Activated T-helper 17 cell treated with anti-CD3 and anti-CD28 coated beads, Interleukin-2, amount 50 U/mL, for 72 hours (primary cell): ENCODE measurements at places on chromosomes 7 and 10.
A peak's percentile ranks its signal among the peaks of the same experiment; 100 is the strongest.

DNA sequence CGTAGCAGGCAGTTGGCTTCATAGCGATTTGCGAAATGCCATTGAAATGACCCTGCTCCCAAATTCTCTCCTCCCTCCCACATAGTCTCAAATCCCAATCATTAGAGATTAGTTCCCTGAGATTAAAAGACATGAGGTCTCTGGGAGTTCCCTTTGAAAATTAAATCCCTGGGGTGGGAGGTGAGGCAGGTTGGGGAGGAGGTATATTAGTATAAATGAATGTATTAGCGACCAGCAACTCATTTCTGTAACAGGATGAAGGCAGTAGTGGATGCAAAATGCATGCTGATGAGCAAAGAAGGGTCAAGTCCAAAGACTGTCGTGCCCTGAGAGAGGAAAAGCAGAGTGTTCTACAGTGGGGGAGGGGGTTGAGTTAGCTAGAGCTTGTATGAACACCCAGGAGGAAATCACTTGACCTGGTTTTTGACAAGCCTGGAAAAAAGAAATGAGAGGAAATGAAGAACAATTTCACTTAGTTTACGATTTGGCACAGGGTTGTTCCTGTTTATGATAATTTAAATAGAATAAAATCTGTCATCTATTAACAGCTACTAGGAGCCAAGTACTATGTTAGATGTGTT, 79.6 kb upstream of the MTPN start:
- no peak overlapping the region for H3K4me3 ChIP-seq
- no peaks in the 10 kb centered on the region for H3K27me3 ChIP-seq
- H3K27ac ChIP-seq = peak overlapping the region; percentile 40
- peaks cover 18% of the 10 kb centered on the region for H3K4me1 ChIP-seq
- H3K36me3 ChIP-seq = peaks cover 4% of the 10 kb centered on the region

DNA sequence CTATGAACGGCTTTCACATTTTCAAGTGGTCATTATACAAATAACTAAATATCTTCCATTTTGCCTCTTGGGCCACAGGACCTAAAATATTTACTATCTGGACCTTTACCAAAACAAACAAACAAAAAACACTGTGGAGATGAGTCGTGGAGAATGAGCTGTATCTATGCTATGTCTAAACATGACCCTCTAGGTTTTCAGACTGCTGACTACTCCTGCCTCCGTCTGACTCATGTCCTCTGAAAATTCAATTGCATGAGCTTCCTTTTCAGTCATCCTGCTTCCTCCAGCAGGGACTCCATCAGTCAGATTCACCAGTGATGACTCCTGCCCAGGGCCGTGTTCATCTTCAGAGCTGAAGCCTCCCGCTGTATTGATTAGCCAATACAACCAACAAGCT, 96.8 kb downstream of the COL28A1 start:
- no peak overlapping the region for H3K27ac ChIP-seq
- H3K36me3 ChIP-seq = no peaks in the 10 kb centered on the region
- ATAC-seq = peak; percentile 85
- no peaks in the 10 kb centered on the region for H3K4me1 ChIP-seq
- H3K27me3 ChIP-seq = no peaks in the 10 kb centered on the region
- H3K4me3 ChIP-seq = no peak overlapping the region

- no peaks in the 10 kb centered on the region for H3K27me3 ChIP-seq
- peaks cover 4% of the 10 kb centered on the region for H3K36me3 ChIP-seq
- no peak for ATAC-seq
- peaks cover 29% of the 10 kb centered on the region for H3K4me1 ChIP-seq
- no peak overlapping the region for H3K4me3 ChIP-seq
Measured at GRCh38 chr10:7263616-7264015, 147.2 kb downstream of the SFMBT2 start.

- H3K4me1 ChIP-seq = no peaks in the 10 kb centered on the region
- H3K27me3 ChIP-seq = peaks cover 16% of the 10 kb centered on the region
- H3K27ac ChIP-seq = no peak overlapping the region
- H3K4me3 ChIP-seq = no peak overlapping the region
- H3K36me3 ChIP-seq = no peaks in the 10 kb centered on the region
Measured at GRCh38 chr7:157962458-157963306, 624.9 kb downstream of the PTPRN2 start.

DNA sequence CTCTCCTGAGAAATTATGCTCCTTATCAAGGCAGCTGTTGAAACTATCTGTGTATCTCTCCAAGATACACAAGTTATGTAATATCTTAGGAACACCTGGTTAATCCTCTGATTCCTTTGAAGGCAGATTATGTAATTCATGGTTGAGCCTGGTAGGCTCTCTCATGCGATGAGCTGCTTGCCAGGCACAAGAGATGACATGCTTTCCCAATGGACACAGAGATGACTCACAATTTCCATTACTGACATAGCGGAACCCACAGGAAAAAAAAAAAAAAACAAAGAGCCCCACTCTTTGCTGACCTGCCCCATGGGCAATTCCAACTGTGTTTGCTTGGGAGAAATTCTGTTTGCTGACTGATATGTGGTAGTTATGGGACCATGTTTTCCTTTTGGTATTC, 736.4 kb upstream of the PHF14 start:
- H3K36me3 ChIP-seq = no peaks in the 10 kb centered on the region
- ATAC-seq = no peak
- H3K27ac ChIP-seq = no peak overlapping the region
- no peaks in the 10 kb centered on the region for H3K27me3 ChIP-seq
- no peaks in the 10 kb centered on the region for H3K4me1 ChIP-seq

- no peak overlapping the region for H3K4me3 ChIP-seq
- H3K4me1 ChIP-seq = no peaks in the 10 kb centered on the region
- H3K27ac ChIP-seq = no peak overlapping the region
- no peaks in the 10 kb centered on the region for H3K36me3 ChIP-seq
- no peak for ATAC-seq
Measured at GRCh38 chr10:60757420-60757895, 20.8 kb upstream of the CDK1 start.

GRCh38 chr7:65924193-65924592, 51.3 kb downstream of the VKORC1L1 start:
- H3K4me3 ChIP-seq = no peak overlapping the region
- no peaks in the 10 kb centered on the region for H3K36me3 ChIP-seq
- no peak for ATAC-seq
- peaks cover 7% of the 10 kb centered on the region for H3K4me1 ChIP-seq

DNA sequence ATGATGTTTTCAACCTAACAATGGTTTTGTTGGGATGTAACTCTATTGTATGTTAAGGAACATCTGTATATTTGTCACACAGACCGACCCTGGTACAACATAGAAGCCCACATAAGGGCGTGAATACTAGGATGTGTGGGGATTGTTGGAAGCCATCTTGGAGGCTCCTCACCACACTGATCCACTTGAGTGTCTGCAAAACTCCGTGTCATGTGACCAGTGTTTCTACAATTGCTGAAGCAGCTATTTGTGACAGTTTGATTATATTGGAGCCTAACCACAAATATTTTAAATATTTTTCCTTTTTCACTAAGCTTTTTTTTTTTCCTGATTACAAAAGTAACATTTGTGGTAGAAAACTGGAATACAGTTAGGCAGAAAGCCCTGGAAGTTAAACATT, 27.9 kb downstream of the RALA start:
- no peak overlapping the region for H3K4me3 ChIP-seq
- H3K4me1 ChIP-seq = peaks cover 12% of the 10 kb centered on the region
- H3K27me3 ChIP-seq = no peaks in the 10 kb centered on the region
- no peak for ATAC-seq
- peaks cover 5% of the 10 kb centered on the region for H3K36me3 ChIP-seq
- H3K27ac ChIP-seq = no peak overlapping the region

GRCh38 chr10:63833411-63834060, 312.3 kb downstream of the REEP3 start:
- H3K4me3 ChIP-seq = no peak overlapping the region
- no peaks in the 10 kb centered on the region for H3K4me1 ChIP-seq
- H3K27ac ChIP-seq = no peak overlapping the region
- H3K36me3 ChIP-seq = no peaks in the 10 kb centered on the region
- ATAC-seq = no peak

GRCh38 chr10:6162589-6163356, 40.0 kb upstream of the PFKFB3 start:
- peaks cover 70% of the 10 kb centered on the region for H3K36me3 ChIP-seq
- peak overlapping the region; percentile 85 for H3K27ac ChIP-seq
- peaks cover 35% of the 10 kb centered on the region for H3K4me1 ChIP-seq

DNA sequence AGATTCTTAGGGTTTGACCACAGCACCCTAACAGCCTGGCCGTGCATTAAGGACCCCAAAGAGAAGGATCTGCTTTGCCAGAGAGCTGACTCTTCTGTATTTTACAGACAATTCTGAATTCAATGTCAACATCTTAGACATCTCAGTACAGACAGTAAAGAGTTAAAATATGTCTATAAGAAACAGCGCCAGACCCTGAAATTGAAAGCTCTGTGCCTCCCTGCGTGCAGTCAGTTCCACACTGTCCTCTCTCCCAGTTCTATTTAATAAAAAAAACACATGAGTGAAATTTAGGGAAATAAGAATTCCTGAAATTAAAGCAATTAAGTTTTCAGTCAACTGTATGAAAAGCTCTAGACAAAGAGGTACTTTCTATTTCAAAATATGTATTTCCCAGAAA, 45.1 kb downstream of the MET start:
- no peaks in the 10 kb centered on the region for H3K4me1 ChIP-seq
- no peak for ATAC-seq
- no peaks in the 10 kb centered on the region for H3K36me3 ChIP-seq
- H3K27me3 ChIP-seq = peaks cover 18% of the 10 kb centered on the region

GRCh38 chr7:69908454-69908853, 310.2 kb downstream of the AUTS2 start:
- ATAC-seq = no peak
- no peak overlapping the region for H3K27ac ChIP-seq
- H3K27me3 ChIP-seq = no peaks in the 10 kb centered on the region
- no peaks in the 10 kb centered on the region for H3K4me1 ChIP-seq
- H3K36me3 ChIP-seq = no peaks in the 10 kb centered on the region

DNA sequence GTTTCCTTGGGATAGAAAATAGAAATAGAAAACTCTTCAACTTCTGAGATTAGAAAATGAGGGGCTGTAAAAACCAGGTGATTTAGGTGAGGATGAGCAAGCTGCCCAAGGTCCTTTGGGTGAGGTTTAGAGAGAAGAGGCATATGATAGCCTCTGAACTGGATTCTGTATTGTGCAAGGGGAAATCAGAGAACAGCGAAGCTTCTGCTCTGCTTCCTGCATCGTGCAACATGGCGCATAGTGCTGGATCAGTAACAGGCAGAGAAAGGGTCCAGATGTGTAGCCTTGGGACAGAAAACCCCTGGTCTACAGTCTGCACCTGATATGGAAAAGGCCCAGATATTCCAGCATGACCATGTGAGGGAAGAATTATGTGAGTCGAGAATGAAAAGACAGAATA, 121.7 kb downstream of the MBL2 start:
- ATAC-seq = no peak
- no peaks in the 10 kb centered on the region for H3K36me3 ChIP-seq
- H3K27me3 ChIP-seq = no peaks in the 10 kb centered on the region
- no peaks in the 10 kb centered on the region for H3K4me1 ChIP-seq
- H3K4me3 ChIP-seq = no peak overlapping the region
- no peak overlapping the region for H3K27ac ChIP-seq

GRCh38 chr7:36564489-36564888, 159.8 kb downstream of the AOAH start:
- peaks cover 4% of the 10 kb centered on the region for H3K4me1 ChIP-seq
- no peak overlapping the region for H3K27ac ChIP-seq
- no peaks in the 10 kb centered on the region for H3K36me3 ChIP-seq
- no peak overlapping the region for H3K4me3 ChIP-seq

- no peak overlapping the region for H3K4me3 ChIP-seq
- H3K27ac ChIP-seq = no peak overlapping the region
- H3K4me1 ChIP-seq = no peaks in the 10 kb centered on the region
- H3K36me3 ChIP-seq = no peaks in the 10 kb centered on the region
- peaks cover 7% of the 10 kb centered on the region for H3K27me3 ChIP-seq
Measured at GRCh38 chr10:14205233-14205632, 125.5 kb downstream of the FRMD4A start.

GRCh38 chr7:103988468-103989199, 824 bp downstream of the RELN start:
- H3K4me1 ChIP-seq = no peaks in the 10 kb centered on the region
- H3K27me3 ChIP-seq = peaks cover 39% of the 10 kb centered on the region
- no peaks in the 10 kb centered on the region for H3K36me3 ChIP-seq
- H3K4me3 ChIP-seq = peak overlapping the region; percentile 37
- no peak overlapping the region for H3K27ac ChIP-seq
